ENCODE measurements at places on chromosomes 6 and 20.

DNA sequence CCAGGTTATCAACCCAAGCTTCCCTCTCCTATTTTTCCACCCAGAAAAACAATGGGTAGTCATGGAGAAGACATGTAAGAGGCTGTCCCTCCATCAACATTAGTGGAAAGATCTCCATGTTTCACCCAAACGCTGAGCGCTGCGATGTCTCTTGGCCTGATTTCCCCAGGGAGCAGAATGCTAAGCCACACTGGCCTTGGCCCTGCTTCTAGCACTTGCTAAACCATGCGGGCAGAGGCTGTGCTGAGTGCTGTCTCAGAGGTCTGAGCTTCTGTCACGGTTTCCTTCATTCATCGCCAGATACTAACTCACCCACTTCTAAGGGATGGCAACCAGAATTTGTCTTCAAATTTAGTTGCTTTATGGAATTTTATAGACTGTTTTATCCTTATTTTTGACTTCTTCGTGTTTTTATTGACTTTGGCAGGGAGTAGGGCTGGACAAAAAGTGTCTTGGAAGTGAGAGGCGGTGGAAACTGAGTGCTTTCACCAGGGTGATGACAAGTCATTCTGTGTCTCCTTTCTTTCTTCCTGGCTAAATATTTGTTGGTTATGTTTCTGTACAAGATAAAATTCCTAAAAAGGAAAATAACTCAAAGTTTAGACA lies 181.4 kb upstream of the UST start:
- DNase-seq, result peak; percentile 79

DNA sequence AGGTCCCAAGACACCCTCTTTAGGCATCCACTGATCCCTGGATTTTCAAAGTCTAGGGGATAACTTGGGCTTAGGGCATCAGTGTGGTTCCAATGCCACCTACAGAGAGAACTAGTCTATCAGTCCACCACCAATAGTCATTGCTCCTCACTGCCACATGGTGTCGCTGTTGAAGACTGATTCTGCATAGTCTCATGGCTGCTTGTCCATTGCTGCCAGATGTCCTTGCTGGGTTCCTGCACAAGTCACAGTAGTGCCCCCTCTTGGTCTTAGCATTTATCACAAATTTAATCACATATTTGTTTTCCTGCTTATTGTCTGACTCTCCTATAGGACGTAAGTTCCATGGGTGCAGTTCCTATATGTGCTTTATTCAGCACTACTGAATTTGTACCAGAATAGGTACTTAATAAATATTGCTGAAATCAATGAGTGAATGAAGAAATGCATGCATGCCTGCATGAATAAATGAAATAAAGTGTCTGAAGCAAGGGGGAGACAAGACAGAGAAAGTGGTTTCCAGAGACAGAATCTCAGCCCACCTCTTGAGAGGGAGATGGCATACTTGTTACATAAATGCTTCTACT lies 45.9 kb upstream of the RALY start:
- DNase-seq, result peak; percentile 91

DNA sequence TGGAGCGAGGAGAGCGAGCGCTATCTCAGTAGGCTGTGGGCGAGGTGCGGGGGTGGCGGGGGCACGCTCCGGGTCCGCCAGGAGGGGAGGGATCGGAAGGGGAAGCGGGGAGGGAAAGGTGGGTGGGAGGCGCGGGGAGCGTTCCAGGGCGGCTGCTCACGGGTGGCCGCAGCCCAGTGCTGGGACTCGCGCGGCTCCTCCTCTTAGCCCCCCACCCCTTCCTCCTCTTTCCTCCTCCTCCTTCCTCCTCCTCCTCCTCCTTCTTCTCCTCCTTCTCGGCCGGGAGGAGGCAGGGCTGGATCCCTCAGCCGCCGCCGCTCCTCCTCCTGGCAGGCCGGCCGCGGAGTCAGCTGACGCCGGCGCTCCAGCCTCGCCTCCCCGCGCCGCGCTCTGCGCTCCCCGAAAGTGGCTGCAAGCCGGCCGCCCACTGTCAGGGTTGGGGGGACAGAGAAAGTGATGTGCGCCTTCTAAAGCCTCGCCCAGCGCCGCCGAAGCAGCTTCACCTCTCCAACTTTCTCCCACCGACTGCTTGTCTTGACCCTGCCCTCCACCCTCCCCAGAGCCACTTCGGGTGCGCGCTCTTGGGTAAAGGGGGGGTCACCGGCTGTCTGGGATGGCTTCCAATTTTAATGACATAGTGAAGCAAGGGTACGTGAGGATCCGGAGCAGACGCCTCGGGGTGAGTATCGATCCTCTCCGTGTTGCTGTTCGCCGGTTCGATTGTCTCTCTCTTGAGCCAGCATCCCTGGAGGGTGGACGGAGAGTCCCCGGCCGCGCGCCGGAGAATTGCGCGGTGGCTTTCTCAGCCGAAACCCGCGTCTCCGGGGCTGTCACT lies at the start of gene DOK5:
DOK5 (plus strand) TSS at position 260 of the 835 bp plus-strand sequence; CDS start at position 614, 354 bp downstream.
- no peak for DNase-seq

DNA sequence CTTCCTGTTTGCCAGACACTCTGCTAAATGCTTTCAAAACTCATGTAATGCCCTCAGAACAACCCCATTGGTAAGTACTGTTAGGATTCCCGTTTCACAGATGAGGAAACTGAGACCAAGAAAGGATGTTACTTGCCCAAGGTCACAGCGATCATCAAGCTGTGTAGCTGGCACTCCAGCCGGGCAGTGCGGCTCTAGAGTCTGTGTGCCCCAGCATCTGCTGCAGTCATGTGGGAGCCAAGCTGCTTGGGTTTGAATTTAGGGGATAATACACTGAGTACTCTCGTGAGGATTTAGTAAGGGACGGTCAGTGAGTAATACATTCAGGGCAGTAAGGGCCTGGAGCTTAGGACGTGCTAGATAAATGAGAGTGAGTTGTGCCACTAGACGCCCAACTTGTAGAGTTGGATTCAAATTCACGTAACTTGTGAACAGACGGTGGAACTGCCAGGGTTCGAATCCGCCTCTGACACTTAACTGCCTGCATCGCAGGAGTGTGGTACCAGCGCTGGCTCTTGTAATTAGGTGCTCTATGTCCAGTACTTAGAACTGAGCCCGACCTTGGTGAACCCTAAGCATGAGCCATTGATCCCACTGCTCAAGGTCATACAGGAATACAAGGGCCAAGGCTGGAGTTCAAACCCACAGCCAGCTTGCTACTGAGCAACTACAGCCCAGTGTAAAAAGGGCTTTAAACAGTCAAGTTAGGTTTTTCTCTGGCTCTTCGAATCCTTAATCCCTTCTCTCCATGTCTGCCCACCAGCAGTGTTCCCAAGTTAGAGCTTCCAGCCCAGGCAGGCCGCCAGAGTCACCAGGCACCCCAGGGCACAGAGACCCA lies 70.2 kb downstream of the EYA2 start:
- DNase-seq, result no peak

DNA sequence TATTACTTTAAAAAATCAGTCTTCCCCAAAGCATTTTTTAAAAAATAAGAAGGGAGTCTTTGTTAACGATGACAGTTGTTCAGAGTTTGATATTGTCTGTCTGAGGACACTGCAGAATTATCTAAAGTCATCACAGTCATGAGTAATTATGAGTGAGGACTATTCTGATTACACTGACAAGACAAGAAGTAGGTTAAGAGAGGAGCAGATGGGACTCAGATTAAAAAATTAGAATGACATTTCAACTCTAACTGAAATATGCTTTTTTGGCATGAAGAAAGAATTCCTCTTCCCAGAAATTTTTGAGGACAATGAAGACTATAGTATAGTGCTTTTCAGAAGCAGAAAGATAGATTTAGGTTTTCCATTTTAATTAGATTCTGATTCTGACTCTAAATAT lies 456.5 kb downstream of the EPHA7 start:
- DNase-seq, result no peak

DNA sequence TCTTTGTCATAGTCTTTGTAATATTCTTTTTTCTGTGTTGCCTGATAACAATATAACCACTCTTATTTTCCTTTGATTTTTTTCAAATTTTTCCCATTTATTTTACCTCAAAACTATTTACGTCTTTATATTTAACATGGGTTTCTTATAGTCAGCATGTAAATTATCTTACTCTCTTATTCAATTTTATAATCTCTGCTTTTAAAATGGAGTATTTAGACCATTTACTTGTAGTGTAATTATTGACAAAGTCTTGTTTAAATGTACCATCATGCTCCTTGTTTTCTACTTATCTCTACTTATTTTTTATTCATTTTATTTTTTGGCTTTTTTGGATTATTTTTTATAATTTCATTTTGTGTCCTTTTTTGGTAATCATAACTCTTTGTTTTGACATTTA lies 476.5 kb upstream of the MAP3K7 start:
- DNase-seq, result no peak

- DNase-seq, result peak; percentile 68
Measured at GRCh38 chr6:157614026-157614568, 208.9 kb upstream of the SNX9 start.

DNA sequence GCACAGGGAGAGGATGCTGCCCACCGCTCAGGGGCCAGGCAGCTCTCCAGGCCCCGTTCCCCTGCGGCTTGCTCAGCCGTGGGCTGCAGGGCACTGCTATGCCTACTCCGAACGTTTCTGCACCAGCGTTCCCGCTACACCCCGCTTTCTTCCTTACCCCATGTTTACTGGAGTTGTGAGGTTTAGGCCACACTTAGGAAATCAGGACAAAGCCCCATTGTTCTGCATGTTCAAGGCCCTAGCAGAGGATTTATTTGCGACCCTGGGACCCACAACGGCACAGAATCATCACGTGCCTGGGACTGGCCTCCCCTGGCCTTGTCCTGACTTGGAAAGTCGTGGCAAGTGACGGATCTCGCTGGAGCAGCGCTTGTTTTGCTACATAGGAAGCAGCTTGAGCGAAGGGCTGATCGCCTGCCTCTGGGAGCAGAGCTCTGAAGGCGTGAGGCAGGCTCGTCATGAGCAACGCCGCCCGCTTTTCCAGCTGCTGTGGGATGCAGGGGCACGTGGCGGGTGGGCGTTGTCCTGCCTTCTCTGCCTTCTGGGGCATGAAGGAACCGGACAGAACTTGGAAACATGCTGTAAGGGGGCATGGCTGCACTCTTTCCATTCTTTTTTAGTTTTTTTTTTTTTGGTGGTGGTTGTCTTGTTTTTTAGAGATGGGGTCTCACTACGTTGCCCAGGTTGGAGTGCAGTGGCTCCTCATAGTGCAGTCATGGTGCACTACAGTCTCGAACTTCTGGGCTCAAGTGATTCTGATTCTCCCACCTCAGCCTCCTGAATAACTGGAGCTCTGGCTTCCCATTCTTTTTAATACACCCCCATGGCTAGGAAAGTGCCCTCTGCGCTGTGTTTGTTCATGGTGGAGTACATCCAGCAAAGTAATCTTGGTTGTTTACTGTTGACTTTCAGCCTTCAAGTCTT lies 14.6 kb upstream of the TMEM181 start:
- no peak for DNase-seq

DNA sequence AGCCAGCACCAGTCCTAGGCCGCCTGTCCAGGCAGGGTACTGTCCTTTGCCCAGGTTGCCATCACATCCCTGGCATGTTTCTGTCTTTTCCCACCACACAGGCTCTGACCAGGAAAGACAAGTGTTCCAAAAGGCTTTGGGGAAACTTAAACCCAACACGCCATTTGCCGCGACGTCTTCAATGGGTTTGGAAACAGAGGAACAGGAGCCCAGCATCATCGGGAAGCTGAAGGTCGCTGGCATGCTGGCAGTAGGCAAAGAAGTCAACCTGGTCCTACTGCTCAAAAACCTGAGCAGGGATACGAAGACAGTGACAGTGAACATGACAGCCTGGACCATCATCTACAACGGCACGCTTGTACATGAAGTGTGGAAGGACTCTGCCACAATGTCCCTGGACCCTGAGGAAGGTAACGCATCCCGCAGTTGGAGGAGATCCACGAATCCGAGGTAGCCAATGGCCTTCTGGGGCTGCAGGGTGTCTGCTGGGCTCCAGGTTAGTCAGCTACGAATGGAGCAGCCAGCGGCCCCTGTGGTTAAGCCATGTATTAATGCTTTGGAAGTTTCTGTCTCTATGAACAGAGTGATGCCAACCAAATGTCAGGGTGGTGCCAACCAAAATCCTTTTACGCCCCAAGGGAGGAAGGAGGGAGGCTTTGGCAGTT lies 36.2 kb downstream of the TGM3 start:
- DNase-seq, result no peak

DNA sequence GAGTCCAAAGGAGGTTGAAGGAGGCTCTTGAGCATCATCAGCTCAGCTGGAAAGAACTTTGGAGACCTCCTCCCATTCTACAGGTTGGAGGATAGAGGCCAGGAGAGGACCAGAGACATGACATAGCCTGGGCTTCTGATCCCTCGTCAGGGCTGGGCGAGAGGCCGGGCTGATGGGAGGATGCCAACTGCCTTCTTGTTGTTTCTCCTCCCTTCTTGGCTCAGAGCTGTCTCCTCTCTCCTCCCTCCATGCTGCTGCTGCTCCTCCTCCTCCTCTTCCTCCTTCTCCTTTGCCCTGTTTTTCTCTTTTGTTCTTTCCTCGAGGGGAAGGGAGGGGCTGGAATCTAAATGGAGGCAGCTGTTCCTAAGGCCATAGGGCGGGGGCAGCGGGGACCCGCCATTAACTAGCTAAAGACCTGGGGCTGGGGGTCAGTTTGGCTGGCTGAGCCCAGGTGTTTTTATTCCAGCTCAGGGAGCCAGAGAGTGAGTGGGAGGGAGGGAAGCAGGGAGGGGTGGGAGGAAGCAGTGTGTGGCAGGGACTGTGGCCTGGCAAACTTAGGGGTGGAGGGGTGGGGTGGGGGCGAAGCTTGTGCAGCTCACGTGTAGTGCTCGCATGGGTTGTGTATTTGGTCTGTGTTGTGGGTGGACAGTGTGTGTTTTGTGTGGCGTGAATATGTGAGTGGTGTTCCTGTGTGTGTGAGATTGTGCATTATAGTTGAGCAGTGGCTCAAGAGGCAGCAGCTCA lies 84.8 kb downstream of the CD40 start:
- no peak for DNase-seq

GRCh38 chr6:86728976-86729375 lies 208.4 kb upstream of the HTR1E start:
- DNase-seq, result no peak

GRCh38 chr20:61434341-61434781 lies 182.3 kb downstream of the CDH4 start:
- DNase-seq, result no peak

DNA sequence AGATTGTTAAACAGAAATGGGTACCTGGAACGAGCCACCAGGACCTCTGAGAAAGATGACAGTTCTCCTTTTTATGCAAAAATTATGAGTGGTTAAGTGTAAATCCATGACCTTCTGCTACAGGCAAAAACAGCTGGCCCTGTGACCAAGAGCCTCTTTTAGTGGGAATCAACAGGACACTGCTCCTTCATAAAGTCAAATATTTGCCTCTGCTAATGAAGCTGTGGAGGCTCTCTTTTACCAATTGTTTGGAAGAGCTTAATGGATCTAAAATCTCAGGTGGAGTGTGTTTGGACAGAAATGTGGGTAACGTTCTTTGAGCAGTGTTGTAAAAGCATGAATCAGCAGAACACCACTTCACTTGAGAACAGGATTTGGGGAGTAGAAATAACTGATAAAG lies 117.5 kb upstream of the PCSK2 start:
- DNase-seq, result no peak

- DNase-seq, result no peak
Measured at GRCh38 chr6:13248053-13248452, 80.3 kb downstream of the TBC1D7 start.

DNA sequence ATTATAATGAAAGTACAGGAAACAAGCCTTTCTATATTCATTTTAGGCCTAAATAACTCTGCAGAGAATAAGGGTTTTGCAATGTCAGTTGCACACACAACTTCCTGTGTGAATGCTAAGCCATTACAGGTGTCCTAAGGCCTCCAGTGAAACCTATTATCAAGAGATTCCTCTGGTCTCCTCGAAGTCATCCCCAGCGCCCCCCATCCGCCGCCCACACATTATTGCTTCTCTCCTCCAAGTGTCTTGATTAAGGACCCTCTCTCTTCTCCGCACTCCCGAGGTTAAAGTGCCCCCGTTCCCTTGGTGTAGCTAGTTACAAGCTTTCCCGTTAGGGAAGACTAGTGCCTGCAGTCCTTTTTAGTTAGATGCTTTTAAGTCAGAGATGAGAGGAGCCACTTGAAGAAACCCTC lies 1.3 kb downstream of the HIVEP2 start:
- peak; percentile 80 for DNase-seq
